ENCODE measurements at places on chromosomes 16 and 17. TPM values are rescaled to one million over a fixed set of nuclear protein-coding genes. Genes with fewer than 3 reads are reported as not detected.
A peak's percentile ranks its signal among the peaks of the same experiment; 100 is the strongest.

The NUDT16L1 gene
- polyA plus RNA-seq = 66.3 TPM

- no peak for DNase-seq
These were observed 413.2 kb downstream of the SHISA9 start for GRCh38 chr16:13314633-13315032.

DNA sequence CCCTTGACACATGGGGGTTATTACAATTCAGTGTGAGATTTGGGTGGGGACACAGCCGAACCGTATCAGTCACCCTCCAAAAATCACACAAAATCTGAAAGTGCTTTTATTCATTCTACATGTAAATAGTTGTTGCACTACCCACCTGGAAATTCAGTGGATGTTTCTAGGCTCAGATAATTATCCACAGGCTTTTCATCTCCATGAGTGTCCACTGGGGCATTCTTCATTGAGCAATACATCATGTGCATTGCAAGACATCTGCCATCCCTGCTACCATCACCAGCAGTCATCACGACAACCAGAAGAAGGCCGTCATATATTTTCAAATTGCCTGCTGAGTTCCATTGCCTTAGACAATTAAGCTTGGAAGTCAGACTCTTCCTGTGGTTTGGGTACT is 330.8 kb downstream of the WWOX start:
- DNase-seq = no peak

DNA sequence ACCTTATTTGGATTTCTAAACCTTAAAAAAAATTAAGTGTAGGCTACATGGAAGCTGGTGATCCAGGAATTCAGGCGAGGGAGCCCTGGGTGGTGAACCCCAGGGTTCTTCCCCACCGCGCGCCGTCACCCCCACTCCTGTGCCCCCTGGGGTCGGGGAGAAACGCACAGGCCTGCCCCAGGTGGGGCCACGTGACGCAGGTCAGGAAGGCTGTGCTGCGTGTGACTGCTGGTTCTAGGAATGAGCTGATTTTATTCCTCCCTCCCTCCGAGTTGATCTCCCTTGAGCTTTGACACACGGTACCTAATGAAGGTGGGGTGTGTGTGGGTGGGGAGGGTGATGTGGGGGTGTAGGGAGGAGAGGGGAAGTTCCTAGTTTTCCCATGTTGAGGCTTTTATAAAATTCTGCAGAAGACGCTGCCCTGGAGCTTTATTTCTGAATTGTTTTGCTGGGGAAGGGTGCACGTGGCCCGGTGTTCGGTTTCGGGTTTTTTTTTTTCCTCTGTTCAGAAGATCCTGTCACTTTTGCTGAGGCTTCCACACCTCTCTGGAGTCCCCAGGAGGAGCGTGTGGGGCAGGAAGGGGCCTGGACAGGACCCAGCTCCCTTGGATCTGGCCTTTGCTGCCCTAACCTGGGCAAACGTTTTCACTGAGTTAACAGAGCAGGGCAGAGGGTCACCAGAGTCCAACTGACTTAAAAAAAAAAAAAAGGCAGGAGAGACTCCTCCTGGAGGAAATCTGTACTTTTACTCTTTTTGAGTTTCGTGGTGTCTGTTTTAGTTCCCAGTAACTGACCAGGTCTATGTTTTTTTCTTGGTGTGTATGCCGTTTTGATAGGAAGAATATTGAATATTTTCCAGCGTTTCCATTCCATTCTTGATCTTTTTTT is 55.8 kb upstream of the GSE1 start:
- DNase-seq = no peak

DNA sequence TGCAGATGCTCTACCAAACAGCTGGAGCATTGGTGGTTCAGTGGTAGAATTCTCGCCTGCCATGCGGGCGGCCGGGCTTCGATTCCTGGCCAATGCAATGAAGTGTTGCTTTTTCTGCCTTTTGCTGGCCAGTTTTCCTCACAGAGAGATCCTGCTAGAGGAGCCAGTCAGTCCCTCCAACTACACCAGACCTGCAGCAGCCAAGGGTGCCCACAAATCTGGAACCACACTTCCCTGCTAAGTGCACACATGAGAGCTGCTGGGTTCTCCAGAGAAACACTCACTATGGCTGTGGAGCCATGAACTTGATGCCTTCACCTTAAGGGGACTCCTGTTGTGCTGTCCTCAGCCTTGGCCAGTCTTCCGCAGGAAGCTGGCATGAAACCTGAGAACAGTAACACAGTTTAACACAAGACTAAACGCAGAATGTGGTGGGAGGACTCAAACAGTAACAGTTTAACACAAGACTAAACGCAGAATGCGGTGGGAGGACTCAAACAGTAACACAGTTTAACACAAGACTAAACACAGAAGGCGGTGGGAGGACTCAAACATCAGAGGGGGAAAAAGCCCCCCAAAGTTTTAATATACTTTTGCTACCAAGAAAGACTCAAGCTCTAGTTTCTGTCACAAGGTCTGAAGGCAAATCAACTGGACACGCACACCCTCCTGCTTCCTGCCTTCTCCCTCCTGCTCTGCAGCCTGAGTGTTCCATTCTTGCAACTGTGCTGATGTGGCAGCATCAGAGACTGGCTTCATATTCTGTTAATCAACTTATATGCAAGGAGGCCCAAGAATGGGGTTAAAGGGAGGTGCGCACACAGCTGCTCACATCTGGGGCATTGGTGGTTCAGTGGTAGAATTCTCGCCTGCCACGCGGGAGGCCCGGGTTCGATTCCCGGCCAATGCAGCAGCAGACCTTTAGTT is 12.0 kb downstream of the VAC14 start:
- DNase-seq = peak; percentile 53
